ENCODE measurements at places on chromosomes 1 and 21.

DNA sequence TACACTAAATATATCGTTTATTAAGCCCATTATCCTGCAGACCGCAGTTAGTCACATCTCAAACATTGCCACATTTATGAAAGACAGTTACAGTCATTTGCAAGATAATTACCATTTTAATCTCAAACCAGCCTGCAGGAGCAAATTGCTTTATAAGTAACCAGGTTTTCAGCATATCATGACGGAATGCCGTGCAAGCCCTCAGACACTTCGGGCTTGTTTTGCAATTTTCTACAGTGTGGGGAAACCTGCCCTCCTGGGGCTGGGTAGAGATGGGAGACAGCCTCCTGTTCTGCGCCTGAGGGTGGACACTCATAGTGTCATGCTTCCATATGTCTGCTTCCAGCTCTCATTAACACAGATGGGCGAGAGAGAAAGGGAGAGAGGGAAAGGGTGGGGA, 563.9 kb downstream of the NPHP4 start:
- no peak for DNase-seq

- DNase-seq = no peak
These were observed 32.9 kb downstream of the VWA5B1 start for GRCh38 chr1:20323613-20323920.

GRCh38 chr1:102097451-102097850, 100.7 kb upstream of the OLFM3 start:
- no peak for DNase-seq

- no peak for DNase-seq
These were observed 78.9 kb upstream of the AK4 start for GRCh38 chr1:65069011-65069565.

DNA sequence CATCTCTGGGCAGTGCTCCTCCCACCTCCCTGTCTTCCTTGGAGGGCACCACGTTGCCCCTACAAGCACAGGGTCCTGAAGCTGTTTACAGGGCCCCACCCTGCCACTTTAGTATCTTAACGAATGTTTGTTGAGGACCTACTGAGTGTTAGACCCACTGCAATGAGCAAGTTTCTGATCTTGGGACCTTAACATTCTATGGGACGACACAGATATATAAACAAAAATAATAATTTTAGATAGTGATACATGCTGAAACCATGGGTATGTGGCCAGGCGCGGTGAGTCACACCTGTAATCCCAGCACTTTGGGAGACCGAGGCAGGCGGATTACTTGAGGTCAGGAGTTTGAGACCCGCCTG, 10.1 kb downstream of the ENTREP3 start:
- DNase-seq = no peak

DNA sequence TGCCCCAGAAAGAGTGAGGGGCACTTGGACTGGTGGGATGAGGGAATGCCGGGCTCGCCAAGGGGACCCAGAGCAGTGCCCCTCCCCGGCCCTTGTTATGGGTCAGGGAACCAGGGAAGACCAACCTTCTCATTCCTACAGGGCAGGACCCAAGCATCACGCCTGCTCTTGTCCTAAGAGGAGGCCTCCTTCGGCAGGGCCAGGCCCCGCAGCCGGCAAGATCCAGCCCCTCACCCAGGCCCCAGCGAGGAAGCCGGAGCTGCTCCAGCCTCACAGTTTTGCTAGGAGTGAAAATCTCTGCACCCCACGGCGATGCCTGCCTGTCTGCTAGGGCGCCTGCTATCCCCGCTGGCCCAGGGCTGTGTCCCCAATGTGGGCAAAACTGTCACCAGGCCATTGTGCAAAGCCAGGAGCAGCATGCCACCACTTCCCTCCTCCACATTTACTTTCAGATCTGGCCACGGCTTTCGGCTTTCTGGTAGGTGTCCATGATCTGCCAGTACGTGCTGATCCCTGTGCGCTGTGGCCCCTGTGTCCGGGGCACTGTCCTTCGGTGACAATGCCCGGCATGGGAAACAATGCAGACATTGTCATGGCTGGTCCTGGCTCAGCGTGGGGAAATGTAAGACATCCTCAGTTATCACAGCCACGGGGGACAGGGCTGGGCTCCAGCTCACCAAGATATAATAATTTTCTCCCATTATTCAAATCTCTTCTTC, 9.6 kb downstream of the ACTRT2 start:
- peak; percentile 81 for DNase-seq

- no peak for DNase-seq
These were observed 135.9 kb upstream of the CHRM3 start for GRCh38 chr1:239250353-239251035.

DNA sequence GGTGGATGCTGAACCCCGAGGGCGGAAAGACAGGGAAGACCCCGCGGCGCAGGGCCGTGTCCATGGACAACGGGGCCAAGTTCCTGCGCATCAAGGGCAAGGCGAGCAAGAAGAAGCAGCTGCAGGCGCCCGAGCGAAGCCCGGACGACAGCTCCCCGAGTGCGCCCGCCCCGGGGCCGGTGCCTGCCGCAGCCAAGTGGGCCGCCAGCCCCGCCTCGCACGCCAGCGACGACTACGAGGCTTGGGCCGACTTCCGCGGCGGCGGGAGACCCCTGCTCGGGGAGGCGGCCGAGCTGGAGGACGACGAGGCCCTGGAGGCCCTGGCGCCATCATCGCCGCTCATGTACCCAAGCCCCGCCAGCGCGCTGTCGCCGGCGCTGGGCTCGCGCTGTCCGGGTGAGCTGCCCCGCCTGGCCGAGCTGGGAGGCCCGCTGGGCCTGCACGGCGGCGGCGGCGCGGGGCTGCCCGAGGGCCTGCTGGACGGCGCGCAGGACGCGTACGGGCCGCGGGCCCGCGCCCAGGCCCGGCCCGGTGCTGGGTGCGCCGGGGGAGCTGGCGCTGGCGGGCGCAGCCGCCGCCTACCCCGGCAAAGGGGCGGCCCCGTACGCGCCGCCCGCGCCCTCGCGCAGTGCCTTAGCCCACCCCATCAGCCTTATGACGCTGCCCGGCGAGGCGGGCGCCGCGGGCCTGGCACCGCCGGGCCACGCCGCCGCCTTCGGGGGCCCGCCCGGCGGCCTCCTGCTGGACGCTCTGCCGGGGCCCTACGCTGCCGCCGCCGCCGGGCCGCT, 20.7 kb downstream of the FOXO6 start:
- no peak for DNase-seq

GRCh38 chr1:113226148-113226547, 153.2 kb downstream of the LRIG2 start:
- no peak for DNase-seq

- no peak for DNase-seq
These were observed 94.4 kb downstream of the DNM3 start for GRCh38 chr1:171935664-171936063.

GRCh38 chr1:170680428-170680827, 16.5 kb downstream of the PRRX1 start:
- DNase-seq = no peak

DNA sequence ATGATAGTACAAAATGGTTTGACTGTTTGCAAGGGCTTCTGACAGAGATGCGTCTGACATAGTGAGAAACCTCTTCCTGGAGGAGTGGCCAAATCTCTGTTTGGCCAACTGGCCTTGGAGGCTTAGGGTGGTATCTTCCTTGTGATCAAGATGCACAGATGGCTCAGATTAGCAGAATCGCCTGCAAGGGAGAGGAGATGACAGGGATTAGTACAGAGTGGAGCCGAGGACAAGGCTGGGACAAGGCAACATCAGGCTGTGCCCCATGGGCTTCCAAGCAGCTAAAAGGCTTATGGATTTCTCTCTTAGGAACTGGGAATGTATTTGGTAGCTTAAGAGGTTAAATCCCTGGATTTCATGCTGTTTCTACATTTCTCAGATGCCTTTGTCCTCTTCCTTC, 379.1 kb downstream of the SIPA1L2 start:
- DNase-seq = no peak

GRCh38 chr1:209497729-209498128, 85.8 kb upstream of the CAMK1G start:
- DNase-seq = no peak

DNA sequence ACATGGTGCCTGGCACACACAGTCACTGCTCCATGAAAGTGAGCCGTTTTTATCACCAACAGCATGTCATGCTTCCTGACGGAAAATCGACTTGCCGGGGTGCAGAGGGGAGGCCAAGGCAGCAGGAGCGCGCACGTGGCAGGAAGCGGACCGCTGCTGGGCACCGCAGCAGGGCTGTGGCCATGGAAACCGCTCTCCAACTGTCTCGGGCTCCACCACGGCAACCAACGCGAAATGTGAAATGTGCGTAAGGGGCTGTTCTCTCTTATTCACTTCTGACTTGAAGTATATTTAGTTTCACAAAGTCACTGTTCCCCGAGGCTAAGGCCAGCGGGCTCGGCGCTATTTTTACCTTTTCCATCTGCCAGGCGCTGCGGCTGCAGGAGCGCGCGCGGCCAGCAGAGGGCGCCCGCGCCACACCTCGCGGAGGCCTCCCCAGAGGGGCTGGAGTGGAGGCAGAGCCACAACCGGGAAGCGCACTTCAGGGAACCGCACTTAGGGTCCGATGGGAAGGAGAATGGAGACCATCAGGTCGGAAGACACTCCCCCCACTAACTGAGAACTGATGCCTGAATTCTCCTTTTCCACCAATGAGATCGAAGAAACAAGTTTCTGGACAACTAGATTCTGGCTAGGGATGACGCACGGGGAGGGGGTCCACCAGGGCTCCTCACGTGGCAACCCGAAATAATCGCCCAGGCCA, 19.7 kb downstream of the RCC2 start:
- peak; percentile 56 for DNase-seq

- no peak for DNase-seq
These were observed 100.0 kb downstream of the POFUT2 start for GRCh38 chr21:45187646-45188045.

DNA sequence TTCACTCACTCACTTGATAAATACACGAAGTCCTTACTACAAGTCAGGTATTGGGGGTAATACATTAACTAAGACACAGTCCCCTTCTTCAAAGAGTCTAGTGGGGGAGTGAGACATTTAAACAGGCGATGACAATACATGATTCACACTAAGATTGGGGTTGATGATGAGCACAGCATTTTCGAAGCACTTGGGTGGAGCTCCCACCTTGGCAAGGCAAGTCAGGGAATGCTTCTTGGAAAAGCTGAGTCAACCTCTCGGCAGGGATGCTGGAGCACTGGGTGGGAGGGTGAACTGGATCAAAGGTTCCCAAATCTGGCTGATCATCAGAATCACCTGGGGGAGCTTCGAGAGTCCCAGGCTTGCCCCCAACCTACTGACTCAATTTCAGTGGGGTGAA, 57.9 kb upstream of the ENAH start:
- peak; percentile 42 for DNase-seq

GRCh38 chr1:156356262-156356874, 12.6 kb upstream of the RHBG start:
- DNase-seq = no peak

DNA sequence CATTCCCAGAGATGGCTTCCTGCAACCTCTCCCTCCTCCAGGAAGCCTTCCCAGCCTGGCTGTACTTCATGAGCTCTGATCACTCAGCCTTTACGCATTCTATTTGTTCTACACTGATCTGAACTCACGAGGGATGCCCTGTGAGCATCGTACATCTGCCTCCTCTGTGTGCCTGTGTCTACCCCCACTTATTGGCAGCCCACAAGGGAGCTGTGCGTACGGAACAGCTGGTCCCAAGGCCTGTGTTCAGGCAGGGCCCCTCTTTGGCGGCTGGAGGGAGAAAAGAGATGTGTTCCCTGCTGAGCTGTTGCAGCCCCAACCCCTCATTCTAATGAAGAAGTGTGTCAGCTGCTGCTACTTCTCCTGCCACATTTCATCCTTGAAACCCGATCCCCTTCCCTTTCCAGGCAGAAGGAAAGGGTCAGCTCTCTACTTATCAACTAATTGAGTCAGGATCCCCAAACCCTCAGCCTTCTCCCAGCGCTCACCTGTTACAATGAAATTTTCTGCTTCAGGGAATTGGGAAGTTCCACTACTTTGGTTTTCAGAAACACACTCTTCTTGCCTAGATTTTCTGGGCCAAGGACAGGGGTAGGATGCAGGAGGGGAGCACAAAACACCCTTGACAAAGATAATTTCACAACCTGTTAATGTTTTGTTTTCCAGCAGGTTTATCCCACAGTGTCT, 3.2 kb downstream of the INKA2 start:
- DNase-seq = peak; percentile 81

DNA sequence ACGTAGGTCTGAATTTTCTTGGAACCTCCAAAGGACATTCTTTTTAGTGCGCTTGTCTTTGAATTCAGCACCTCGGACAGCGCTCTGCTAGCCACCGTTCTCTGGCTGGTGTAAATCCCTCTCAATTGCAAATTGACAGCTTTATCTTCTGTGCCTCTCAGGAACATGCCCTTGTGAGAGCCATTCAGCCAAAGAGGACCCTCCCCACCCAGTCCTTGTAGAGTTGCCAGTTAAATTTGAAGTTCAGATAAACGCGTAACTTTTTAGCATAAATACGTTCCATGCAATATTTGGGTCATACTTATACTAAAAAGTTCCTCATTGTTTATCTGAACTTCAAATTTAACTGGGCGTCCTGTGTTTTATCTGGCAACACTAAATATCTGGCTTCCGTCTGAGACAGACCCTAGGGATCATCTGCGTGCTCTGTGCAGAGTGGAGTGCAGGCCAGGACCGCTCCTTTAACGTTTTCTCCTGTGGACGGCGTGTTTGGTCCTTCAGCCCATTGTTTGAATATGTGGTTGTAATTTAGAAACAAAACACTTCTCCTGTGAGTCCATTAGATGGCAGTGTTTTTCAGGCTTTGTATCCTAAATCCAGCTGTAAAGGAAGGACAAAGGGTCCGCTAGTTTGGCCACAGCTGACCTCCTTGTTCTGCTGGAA, 7.0 kb downstream of the KCNAB2 start:
- peak; percentile 40 for DNase-seq

GRCh38 chr1:7403265-7404045, 367.6 kb upstream of the VAMP3 start:
- DNase-seq = peak; percentile 5

- no peak for DNase-seq
These were observed 16.2 kb downstream of the CNST start for GRCh38 chr1:246582301-246583055.

DNA sequence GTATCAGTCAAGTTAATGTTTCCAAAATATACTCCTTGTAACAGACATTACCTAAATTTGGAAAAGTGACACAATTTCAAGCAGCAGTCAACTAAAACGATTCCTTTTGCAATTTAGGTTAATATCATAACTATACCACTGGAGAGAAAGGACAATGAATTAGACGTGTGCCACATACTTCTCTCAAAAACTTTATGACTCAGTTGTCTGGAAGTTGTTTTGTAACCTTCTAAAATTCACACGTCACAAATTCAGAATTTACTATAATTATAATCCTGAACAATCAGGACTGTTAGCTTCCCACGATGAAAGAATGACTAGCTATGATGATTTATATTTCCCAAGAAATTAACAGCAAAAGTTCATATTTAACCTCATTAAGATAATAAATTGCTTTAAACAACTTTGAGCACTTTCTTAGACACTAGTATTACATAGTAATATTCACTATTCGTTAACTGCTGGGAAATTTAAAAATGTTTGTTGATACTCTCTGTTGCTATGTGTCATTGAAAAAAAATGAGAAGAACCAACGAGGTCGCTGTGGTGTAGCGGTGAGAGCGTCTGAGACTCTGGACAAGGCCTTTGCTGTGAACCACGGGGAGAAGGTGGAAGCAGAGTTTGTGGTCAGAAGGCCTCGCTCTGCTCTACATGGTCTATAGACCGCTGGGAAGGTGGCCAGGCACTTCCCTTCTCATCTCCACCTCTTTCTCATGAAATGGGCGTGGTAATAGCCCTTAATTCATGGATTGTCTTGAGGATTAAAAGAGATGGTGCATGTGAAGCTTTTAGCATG, 27.9 kb upstream of the BATF3 start:
- DNase-seq = no peak

GRCh38 chr1:206558794-206559671, 51.7 kb downstream of the RASSF5 start:
- DNase-seq = no peak

- peak; percentile 59 for DNase-seq
These were observed 13.2 kb upstream of the PRMT2 start for GRCh38 chr21:46622226-46622625.

All from head of caudate nucleus (tissue), 42 donors.